ENCODE measurements at places on chromosomes 3 and 15. TPM values are rescaled to one million over a fixed set of nuclear protein-coding genes. Genes with fewer than 3 reads are reported as not detected.
A peak's percentile ranks its signal among the peaks of the same experiment; 100 is the strongest.

GRCh38 chr3:152281133-152281713 is 12.5 kb downstream of the MBNL1 start:
- no peak for DNase-seq

IGDCC3 gene
- 0.63 TPM for polyA plus RNA-seq

LRRC31 gene
- polyA plus RNA-seq, result not detected

TIMP4 gene
- polyA plus RNA-seq, result 9.1 TPM

DNA sequence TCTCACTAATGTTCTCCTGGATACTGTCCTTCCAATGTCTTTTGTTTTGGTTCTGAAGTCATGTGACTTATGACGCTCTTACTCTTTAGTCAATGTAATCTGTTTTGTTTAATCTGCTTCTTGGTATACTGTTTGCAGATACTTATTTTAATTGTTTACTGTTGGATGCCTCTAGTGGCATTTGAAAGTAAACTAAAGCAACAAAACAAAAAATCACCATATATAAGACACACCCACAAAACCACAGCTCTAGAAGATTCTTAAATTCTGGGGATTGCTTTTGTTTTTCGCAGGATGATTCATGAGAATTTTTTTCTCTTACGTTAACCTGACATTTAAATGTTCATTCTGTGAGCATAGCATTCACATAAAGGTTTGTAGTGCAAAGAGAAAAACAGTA is 16.8 kb downstream of the SLC25A26 start:
- DNase-seq, result no peak

- peak; percentile 65 for DNase-seq
These were observed 59.2 kb upstream of the TRAK1 start for GRCh38 chr3:42031808-42032480.

DNA sequence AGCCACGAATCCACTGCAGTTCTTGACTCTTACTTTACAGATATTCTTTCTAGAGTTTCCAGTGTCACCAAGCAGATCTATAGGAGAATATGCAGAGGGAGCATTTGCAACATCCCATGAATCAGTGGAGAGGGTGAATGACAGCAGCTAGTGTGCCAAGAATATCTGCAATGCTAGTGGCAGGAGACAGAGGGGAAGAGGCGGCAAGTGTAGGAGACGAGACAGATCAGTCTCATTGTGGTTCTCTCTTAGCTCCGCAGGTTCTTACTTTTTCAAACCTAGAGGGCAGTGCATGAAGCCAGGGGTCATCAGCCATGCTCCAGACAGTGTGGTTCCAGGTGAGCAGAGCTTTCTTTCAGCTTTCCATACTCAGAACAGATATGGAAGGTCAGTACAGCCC is 744 bp downstream of the ZNF619 start:
- DNase-seq, result peak; percentile 57

MCTP2 gene
- polyA plus RNA-seq, result 1.5 TPM

SNX1 gene
- 72.4 TPM for polyA plus RNA-seq

DNA sequence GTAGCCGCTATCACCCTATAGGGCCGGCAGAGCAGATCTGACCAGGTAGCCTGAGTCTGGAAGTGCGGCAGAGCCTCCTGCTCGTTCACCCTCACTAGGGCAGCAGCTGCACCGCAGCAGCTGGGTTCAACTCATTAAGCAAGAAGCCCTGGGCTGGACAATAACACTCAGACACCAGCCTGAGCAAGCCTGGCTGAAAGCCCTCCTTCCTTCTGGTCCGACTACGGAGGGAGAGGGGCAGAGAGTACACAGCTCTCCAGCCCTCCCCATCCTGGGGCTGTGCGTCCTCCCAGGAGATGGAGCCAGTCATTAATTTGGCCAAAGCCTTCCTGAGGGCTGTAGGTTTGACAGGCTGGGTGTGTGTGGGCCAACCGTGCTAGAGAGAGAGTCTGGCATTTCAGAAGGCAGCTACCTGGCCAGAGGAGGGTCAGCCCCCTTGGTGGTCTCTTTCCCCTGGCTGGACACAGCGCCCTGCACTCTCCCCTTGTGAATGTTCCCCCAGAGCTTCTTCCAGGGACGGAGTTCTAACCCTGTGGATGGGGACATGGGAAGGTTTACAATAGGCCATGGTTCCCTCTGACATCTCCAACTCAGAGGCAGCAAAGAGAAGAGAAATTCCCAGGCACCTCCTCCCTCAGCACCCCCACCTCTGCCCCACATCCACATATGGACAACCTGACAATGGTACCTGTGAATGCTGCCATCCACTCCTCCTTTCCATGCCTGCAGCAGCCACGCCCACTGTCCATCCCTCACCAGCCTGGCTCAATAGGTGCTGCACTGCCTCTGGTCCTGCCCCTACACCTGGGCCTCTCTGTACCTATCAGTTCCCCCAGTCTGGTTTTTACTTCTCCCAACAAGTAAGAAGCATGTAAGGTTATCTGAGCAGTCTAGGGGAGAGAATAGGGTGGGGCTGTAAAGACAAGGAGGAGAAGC is 6.5 kb downstream of the CHRNB4 start:
- DNase-seq, result no peak

DNA sequence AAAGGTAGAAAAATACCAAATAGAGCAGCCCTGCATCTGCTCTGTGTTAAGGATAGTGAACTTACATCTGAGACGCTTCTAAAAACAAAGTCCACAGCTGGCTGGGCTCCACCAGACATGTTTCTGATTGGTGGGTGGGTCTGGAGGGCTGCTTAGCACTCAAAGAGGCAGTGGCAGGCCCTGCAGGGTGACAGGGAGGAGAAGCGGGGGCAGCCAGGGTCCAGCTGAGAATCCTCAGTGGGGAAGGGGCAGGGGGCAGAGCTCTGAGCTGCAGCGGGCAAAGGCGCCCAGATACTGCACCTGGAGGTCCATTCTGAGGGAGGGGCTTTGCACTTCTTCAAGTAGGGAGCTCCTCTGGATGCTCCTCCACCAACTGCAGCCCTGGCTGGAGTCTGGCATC is 28.1 kb downstream of the PRR23E start:
- no peak for DNase-seq

GRCh38 chr3:193970773-193971206 is 165.2 kb upstream of the HES1 start:
- DNase-seq, result peak; percentile 30

DNA sequence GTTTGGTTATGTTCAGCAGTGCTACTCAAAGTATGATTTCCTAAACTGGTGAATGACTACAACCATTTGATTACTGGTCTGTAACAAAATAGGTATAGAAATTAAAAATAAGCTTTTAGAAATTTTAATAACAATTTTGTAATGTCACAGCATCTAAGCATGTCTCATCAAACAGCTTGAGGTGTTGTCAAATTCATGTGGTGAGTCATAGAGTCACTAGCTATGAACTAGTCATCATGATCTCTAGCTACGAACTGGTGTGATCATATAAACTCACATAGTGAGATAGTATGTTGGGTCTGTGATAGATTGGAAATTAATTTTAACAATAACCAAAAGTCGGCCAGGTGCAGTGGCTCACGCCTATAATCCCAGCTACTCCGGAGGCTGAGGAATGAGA is 213.9 kb upstream of the RBMS3 start:
- DNase-seq, result no peak

DNA sequence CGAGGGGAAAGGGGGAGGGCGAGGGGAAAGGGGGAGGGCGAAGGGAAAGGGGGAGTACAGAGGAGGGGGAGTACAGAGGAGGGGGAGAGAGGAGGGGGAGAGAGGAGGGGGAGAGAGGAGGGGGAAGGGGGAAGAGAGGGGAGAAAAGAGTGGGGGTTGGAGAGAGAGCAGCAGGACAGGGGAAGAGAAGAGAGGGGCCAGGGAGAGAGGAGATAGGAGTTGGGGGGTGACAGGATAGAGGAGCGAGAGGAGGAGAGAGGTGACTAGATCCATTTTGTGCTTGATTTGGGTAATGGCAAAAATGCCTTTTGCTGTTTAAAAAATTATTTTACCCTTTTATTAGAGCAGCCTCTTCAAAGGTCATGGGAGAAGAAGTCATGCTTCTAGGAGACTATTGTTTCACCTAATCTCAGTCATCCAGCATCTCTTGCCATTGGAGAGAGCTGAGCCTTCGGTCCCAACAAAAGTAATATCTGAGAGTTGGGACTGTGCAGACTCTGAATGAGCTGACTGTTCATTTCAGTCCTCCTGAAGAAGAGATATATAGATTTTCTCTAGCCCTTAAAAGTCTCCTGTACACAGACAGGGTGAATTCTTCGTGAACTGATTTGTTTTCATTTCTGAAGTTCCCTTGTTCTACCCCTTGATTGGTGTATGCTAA is 15.1 kb upstream of the TOP2B start:
- no peak for DNase-seq

DNA sequence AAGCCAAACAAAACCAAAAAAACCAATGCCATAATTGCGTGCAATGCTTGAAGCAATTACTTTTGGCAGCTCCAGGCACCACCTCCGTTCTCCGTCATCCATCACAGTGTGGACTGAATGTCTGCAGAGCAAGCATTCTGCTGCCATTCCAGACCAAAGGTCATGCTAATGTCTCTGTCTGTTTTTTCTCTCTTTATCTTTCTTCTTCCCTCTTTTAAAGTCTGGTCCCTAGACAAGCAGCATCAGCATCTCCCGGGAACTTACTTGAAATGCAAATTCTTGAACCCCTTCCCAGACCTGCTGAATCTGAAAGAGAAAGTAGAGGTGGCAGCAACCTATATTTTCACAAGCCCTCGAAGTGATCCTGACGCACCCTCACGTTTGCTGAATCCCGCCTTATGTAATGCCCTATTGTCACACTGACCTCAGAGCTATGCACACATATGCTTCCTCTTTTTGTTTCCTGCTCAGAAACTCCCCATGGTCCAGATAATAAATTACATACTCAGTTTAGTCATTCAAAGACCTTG is 297.3 kb upstream of the PROK2 start:
- no peak for DNase-seq

DNA sequence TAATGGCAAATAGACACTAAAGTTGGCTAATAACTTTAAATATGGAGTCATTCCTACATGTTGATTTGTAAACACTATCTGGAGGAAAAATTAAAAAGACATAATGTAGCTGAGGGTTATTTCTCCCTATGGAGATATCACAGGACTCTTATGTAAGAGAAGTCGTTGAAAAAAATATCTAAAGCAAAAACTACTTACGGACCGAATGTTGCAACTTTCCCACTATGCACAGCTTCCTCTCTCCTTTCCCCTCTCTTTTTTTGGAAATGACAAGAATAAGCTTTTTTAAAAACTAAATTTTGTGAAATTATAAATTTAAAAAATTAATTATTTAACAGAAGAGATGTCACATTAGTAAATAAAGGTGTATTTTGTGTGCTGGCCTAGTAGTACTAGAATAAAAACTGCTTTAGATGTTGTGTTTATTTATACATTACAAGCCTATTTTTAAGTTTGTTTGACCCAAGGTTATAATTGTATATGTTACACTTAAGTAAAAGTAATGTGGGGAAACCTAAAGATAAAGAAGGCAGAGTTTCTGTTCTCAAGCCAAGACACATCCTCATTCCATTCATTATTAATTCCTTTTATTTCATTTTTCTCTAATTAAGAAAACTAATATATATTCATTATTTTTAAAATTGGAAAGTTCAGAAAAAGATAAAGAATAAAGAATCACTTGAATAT is 20.7 kb upstream of the PPARG start:
- no peak for DNase-seq

PLAAT1 gene
- polyA plus RNA-seq, result 4.4 TPM

- no peak for DNase-seq
These were observed 70.2 kb downstream of the APBA2 start for GRCh38 chr15:28955993-28956421.

WWTR1 gene
- polyA plus RNA-seq, result 7.4 TPM

DNA sequence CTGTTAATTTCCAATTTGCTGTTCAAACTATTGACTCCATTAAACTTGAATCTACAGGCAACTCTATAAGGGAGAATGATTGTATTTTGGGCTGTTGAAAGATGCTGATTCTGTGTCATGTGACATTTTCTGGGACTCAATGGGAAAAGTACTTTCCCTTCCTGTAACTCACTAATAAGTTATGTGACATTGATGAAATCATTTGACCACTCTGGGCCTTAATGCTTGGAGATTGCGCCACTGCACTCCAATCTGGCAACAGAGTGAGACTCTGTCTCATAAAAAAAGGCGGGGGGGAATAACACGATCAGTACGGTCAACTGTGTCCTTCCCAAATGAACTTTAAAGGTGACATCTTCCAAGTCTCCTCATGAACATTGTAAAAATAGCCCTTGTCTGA is 215.2 kb upstream of the SGO1 start:
- no peak for DNase-seq

DNA sequence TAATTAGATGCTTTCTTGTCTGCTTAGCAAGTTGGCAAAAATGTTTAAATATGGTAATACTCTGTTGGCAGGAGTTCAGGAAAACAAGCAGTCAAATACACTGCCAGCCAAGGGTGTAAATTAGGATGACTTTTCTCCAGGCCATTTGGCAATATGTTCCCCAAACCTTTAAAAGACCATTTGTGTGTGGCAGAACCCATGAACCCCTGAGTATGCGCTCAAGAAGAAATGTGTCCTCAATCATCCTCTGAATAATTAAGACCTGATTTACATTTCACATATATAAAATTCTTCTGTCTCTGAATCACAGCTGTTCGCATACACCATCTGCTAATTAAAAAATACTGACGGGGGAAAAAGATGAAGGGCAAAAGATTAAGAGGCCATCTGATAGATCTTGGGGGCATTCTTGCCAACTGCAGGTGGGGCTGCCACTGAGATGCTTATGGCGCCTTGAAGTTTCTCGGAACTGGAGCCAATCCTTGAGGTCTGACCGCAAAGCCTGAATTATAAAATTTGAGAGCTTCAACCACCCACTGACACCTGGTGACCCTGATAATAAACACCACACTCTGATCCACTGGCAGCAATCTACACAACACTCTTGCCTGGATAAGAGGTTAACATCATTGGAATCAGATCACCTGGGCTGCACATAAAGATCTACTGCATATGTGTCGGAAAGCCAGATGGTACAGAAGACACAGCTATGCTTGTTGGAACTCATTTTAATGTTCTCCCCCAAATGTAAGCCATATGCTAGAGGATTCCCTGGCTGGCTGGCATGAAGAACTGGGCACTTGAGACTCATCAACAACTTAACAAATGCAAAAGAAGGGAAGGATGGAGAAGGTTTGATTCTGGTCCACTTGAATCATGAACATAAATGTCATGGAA is 190.6 kb downstream of the OSBPL10 start:
- peak; percentile 63 for DNase-seq

SPINT1 gene
- polyA plus RNA-seq, result 151 TPM

GRCh38 chr3:134378384-134378783 is 4.1 kb upstream of the AMOTL2 start:
- DNase-seq, result no peak

Data from brain (organoid and tissue), 16 donors.